ENCODE measurements at places on chromosomes 1 and 21.

- DNase-seq, result no peak
These were observed 11.5 kb downstream of the TRIM46 start for GRCh38 chr1:155184835-155185782.

GRCh38 chr21:37711836-37712568 is 204.3 kb downstream of the KCNJ6 start:
- peak; percentile 5 for DNase-seq

- no peak for DNase-seq
These were observed 26.5 kb downstream of the AKNAD1 start for GRCh38 chr1:108830119-108831008.

DNA sequence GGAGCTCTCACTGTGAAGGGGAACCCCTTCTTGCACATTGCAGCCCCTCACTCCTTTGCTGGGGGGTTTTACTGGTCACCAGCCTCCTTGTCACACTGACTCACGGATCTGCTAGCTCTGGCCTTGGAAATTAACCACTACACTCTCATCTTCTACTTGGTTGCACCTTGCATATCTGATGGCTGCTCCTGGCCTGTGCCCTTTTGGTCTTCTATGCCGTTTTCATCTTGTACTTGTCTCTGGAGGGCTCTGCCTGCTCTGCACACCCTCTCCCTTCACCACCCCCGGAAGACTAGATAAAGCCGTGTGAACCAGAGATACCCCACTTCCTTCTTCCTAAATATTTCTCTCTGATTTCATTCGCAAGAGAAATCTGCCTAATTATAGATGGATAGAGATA is 44.6 kb downstream of the CD247 start:
- no peak for DNase-seq

DNA sequence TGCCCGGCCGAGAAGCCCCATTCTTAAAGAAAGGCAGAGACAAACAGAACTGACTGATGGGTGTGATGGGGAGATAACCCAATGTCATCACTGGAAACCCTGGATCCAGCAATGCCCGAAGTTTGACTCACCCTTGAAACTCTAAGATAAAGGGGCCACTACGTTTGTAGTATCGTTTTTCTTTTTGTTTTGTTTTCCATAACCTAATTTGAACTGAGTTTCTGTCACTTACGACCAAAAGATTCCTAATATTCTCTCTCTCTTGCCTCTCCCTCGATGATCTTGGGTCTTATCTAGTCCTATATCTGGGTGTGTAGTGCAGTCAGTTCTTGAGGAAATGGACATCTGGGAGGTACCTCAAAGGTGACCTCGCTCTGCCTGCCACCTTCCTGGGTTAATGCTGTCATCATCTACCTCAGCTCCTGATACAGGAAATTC is 57.8 kb upstream of the ID3 start:
- no peak for DNase-seq

DNA sequence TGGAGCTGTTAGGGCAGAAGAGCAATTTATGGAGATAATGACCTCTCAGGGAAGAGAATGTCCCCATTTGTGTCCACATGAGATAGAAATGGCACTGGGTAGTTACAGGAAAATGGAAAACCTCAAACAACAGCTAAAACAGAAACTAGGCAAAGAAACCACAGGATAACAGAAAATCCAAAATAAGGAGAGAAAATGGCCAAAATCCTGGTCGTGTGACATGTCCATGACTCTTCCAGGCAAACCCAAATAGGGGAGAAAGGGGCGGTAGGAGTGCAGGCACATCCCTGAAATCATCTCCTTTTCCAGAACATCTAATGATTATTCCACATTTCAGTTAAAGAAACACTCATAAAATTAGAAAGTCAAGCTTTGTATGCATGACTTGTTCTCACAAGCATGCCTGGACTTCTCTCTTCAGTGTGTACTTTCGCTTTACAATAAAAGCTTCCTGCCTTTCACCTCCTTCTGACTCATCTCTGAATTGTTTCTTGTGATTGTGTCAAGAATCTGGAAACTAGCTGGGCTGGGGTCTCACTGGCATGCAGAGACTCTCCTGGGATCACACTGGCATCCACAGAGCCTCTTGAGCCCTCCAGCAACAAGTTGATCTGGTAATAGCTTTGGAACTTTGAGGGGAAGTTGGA is 171.4 kb upstream of the ZP4 start:
- no peak for DNase-seq
